ENCODE measurements at places on chromosomes 16 and 17.

DNA sequence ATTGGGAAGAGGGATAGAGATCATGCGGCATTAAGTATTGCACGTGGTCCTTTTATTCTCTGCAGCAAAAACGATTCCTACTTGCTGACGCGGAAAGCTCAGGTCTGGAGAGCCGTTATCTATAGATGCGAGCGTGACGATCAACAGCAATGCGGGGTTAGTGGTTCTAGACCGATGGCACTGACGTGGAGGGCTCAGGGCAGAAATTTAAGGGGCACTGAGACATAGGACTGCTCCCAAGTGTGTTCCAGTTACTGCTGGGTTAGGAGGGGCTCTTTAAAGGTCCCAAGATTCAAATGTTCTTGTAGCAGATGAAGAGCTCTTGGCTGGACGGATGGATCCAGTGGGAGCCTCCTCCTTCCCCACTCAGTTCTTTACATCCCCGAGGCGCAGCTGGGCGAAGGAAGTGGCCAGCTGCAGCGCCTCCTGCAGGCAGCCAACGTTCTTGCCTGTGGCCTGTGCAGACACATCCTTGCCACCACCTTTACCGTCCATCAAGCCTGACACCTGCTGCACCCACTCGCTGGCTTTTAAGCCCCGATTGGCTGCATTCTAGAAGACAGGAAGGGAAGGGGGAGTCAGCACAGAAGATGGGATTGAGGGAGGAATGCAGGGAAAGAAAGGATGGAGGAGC lies 732 bp upstream of the EXOSC6 start:
- DNase-seq, result no peak

GRCh38 chr16:49023050-49023449 lies 258.6 kb downstream of the CBLN1 start:
- no peak for DNase-seq

- no peak for DNase-seq
Observed at GRCh38 chr17:79811011-79811867, 14.4 kb upstream of the CBX8 start.

DNA sequence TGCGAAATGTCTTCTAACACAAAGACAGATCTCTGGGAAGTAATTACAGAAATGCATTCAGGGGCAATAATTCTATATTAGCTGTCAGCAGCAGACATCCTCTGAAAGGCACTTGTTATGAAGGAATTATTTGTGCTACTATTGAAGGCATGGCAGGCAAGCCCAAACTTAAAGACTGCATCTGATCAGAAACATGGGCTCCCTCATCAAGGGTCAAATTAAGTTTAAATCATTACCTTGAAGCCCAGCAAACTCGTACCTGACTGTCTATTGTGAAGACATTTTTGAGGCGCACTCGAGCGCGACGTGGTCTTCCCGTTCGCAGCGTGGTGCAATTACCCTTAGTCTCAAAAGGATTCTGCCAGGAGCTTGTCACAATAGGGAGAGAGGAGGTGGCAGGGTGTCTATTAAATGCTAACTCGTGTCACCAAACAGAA lies 110.6 kb downstream of the ZNF423 start:
- no peak for DNase-seq

- no peak for DNase-seq
Observed at GRCh38 chr16:24745391-24745790, 15.9 kb downstream of the TNRC6A start.

GRCh38 chr17:77371117-77371887 lies 230.5 kb downstream of the SEC14L1 start:
- DNase-seq, result no peak
